Kidney epithelial cell (primary cell): ENCODE measurements at places on chromosomes 11 and 22. TPM values are rescaled to one million over a fixed set of nuclear protein-coding genes. Genes with fewer than 3 reads are reported as not detected.

DNA sequence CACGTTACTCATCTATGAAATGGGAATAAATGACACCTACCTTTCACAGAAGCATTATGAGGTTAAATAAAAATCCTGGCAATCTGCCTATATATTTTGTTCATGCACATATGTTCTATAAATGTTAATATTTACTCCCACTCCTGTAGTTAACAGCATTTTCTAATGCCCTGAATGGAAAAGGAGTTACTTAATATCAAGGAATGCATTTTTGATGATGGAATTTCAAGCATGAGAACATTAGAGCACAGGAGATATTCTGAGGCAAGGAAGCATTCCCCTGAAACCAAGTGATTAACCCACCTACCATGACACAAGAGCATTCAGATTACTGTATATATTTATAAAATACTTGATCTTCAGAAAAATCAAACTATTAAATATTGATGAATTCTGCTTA is 102.1 kb downstream of the ARHGAP32 start:
- DNase-seq, result no peak

CFAP300 gene
- total RNA-seq, result 0.33 and 0.96 TPM in 2 replicates

- no peak for DNase-seq
Observed at GRCh38 chr22:23071230-23072076, 1.1 kb downstream of the GNAZ start.

DNA sequence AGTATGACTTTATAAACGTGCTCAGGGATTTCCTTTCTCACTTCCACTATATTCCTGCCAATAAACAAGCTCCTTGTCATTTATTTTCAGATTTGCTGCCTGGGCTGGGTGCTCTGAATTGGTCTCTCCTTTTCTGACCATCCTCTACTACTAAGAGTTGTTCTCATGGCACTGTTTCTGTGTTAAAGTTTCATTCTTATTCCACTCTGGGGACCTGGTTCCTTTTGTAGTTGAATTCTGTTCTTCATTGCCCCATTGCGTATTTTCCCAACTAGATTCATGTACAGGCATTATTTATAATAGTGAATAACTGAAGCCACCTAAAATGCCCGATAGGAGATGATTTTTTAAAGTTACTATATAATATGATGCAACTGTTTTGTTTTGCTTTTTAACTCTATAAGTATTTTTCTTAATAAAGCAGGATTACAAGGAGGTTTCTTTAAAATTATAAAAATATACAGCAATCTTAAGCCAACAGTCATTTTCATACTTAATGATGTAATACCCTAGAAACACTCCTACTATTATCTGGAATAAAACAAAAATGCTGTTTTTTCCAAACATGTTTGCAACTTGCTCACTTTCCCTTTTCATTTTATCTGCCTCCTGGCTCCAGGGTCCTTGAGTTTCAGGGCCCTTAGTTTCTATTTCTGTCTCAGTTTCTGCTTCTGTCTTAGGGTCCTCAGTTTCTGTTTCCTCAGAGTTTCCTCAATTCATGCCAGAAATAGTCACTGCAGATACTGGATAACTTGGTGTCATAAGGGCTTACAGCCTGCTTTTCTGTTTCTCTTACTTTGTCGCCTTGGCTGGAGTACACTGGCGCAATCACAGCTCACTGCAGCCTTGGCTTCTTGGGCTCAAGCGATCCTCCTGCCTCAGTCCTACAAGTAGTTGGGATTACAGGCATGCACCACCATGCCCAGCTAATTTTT is 9.8 kb upstream of the FUT4 start:
- DNase-seq, result no peak

DNA sequence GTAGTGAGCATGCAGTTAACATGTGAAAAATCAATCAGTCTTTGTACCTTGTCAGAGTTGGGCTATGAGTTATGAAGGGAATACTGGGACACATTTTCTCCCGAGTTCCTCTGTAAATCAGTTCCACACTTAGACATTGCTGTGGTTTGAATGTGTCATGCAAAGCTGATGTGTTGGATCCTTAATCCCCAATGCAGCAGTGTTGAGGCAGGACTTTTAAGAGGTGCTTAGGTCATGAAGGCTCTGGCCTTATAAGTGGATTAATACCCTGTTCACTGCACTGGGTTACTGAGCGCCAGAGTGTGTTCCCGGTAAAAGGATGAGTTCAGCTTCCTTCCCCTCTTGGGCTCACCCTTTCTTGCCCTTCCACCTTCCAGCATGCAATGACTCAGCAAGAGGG is 742.1 kb upstream of the TENM4 start:
- peak; percentile 9 for DNase-seq

BATF2 gene
- 1.1 and 7.3 TPM in 2 replicates for total RNA-seq

DNA sequence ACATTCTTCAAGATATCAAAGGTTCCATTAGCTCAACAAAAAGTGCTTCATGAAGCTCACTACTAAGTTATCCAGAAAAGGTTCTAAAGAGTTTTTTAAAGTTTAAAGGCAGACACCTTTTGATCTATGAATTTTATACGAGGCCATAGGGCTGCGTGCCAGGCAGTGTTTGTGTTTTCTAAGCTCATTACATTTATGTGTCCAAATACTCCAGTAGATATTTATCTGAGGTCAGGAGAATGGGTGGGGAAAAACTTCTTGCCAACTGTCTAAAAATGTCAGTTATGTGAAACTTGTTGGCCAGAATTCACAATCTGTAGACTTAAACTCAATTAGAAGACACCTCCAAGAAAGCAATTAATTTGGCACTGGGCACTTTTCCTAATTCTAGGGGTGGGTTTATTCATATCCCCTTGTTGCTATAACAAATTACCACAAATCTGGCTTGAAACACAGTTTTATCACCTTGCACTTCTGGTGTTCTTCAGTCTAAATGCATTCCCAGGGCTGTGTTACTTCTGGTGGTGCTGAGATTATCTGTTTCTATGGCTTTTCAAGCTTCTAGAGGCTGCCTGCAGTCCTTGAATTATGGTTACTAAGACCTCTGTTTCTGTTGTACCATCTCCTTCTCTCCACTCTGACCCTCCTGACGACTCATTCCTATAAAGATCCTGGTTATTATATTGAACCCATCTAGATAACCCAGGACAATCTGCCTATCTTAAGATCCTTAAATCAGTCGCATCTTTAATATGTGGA is 1030.4 kb upstream of the CNTN5 start:
- DNase-seq, result no peak

KRTAP5-10 gene
- total RNA-seq, result not detected in 2 replicates

- no peak for DNase-seq
Observed at GRCh38 chr11:58928107-58928499, 11.2 kb upstream of the GLYATL1 start.

GRCh38 chr11:47225552-47226400 is 11.0 kb downstream of the DDB2 start:
- no peak for DNase-seq
